BJ (cell line): ENCODE measurements at places on chromosomes 7 and 10.

DNA sequence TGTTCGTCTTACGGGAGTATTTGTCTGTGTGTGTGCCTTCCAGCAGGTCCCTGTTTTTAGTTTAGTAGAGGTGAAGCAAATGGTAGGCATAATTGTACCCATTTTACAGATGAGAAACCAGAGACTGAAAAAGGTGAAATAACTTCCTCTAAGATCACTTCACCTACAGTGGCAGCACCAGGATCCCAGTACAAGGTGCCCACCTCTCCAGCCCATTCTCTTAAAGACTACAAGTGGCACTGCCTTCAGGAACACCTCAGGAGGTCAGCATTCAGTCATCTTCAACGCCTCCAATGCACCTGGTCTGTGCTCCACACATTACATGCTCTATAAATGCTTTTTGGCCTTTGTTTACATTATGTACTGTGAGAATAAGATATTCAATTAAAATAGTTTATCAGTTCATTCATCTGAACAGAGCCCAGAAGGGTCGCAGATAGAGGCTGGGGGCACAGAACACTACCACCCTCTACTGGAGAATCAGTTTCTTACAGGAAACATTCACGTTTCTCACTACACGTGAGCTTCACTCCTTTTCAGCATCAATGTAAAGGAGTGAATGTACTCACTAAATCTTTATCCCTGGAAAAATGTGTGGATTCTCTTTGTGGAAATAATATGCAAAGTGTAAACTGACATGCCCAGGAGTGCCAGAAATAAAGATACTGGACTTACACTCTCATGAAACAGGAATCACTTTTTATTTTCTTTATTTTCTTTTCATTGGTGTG lies 45.5 kb upstream of the ABLIM1 start:
- no peak for DNase-seq

GRCh38 chr10:68756766-68757165 lies 35.7 kb downstream of the CCAR1 start:
- DNase-seq, result no peak

DNA sequence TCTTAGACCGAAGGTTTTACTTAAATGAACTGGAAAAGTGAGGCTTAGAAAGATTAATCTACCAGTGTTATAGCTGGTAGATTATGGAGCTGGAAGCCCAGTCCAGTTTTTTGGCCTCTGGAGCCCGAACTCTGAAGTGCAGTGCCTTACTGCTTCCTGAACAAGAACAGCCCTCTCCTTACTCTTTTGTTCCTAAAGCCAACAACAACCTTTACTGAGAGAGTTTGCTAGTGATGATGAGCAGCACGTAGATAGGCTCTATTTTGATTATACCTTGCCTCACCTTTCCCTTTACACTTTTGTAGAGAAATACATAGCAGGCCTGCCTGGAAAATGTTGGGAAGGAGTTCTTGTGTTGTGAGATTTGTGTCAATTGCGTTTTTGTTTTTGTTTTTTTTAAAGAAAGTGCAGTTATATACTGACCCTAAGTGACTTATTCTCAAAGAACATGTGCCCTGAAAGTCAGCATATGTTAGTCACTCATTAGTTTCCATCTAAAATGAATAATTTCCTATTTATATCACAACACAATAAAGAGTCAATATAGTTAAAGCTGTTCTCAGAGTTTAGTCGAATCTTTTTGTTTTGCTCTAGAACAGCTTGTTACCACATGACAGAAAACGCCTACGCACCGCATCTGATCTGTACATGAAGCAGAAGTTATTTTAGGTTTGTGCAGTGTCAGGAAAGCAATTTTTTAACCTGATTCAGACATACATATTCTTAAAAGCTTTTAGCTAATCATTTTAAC lies 33.0 kb downstream of the PLEKHA1 start:
- peak; percentile 30 for DNase-seq

DNA sequence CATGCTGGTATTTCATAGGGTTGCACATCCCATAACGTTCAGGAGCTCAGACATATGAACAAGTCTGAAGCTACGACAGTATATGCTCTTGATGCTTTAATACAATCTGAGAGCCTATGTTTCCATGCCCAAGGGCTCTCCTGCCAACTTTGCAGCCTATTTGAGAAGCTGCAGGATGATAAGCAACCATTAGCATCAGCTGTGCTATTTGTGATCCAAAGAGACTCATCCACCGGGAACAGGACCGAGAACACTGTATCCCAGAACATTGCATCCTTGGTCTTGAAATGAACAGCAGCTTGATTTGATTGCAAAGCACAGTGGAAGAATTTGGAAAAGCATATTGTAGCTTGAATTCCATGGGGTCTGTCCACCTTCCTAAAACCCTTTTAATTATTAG lies 156.2 kb upstream of the PTER start:
- no peak for DNase-seq

DNA sequence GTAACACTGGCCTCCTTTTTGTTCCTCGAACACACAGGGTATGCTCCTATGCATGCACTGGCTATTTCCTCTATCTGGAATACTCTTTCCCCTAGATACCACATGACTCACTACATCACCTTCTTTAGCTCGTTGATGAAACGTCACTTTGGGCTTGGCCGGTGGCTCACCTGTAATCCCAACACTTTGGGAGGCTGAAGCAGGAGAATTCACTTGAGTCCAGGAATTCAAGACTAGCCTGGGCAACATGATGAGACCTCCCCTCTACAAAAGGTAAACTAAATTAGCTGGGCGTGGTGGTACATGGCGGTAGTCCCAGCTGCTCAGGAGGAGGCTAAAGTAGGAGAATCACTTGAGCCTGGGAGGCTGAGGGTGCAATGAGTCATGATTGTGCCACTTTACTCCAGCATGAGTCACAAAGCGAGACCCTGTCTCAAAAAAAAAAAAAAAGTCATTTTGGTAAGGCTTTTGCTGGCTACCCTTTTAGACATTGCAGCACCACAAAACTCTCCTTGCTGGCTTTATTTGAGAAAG lies 14.5 kb downstream of the ANKIB1 start:
- DNase-seq, result no peak

DNA sequence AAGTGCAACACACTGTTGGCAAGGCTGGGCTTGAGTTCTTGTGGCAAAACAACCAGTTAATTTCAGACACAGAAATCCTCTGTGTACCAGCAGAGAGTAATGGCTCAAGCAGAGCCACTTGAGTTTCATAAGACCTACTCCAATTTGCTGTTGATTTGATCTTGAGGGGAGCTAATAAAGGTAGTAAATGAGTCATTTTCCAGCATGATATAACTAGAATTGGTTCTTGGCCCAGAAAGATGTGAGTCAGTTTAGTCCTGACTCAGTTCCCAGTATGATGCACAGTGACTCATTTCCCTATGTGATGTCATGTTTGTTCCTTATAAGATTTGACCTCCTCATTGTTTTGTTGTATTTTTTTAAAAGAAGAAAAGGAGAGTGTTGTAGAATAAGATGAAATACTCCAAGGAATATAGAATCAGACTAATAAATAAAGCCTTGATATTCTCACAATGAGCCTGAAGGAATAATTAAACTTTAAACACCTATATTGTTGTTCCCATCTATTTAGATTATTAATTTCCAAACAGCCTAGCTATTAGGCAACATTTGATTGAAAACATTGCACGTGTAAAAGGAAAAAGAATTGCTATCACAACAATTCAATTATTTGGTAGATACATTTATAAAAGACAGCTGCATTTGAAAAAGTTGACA lies 186.2 kb downstream of the REEP3 start:
- DNase-seq, result peak; percentile 99

GRCh38 chr7:50341724-50342123 lies 37.2 kb downstream of the IKZF1 start:
- DNase-seq, result no peak

GRCh38 chr7:33762911-33763306 lies 142.4 kb upstream of the BMPER start:
- DNase-seq, result no peak

GRCh38 chr7:148719753-148720152 lies 21.1 kb downstream of the CUL1 start:
- DNase-seq, result no peak

DNA sequence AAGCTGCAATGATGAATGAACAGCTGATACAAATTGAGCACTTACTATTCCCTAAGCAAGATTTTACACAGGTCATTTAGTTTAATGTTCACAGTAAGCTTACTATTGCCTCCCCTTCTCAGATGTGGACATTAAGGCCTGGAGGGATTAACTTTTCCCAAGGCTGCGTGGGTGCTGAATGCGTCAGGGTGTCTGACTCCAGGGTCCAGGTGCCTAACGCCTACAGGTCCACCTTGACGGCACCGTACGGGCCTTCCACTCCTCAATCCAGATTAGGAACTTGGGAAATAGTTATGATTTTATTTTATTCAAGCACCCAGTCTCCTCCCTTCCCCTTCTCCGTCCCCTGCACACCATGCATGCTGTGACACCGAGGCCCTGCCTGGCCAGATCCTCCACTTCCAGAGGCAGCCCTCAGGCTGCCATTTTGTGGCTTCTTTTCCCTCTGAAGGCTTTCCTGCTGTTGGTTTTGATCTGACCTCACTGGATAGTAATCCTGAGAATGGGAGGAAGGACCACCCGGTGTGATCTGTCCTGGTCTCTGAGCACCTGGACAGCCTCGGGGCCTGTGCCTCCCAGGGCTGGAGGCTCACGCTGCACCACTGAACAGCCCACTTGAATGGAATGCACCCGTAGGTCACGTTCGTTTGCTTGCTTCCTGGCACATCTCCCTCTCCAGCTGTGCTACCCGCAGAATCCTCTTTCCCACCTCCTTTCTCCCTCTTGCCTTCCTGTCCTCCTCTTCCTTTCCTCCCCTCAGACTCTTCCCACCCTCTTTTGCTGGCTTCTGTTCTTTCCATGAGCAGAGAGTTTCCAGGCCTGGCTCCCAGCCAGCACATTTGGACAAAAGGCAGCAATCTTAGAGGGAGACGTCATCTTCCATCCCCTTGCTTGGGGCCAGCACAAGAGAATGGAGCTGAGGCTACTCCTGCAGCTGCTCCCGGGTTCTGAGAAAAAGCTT lies 14.4 kb downstream of the DENND2A start:
- peak; percentile 97 for DNase-seq

DNA sequence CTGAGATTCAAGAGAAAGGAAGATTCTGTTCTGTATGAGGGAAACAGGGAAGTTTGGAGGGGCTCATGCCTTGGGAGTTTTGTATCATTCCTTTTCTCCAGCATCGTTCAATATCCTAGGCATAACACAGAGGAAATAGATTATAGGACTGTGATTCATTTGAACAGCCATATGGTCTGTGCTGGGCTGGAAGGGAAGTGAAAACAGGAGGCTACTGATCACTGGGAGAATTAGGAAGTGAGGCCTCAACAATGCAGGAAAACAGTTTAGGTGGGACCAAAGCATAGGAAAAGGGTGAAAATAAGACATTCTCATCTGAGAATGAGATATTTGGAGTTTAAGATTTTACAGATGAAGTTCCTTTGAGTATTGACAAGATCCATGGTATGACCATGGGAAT lies 70.7 kb upstream of the MKX start:
- DNase-seq, result no peak

DNA sequence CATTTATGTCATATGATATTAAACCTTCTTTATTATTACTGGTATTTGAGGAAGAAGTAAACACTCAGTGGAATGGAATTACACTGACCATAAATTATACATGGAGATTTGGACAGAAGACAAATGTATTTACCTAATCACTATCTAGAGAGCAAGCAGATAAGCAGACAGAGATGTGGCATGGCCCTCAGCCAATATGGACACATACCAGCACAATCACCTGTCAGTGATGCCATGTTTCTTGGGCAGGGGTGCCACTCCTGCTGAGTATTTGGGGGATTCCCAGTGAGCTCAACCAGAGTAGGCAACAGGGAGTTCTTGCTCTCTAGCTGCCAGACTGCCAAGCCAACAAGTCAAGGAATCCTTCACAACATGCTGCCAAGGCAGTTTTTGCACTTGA lies 866.3 kb upstream of the LRRN3 start:
- no peak for DNase-seq

GRCh38 chr10:35911954-35912353 lies 269.9 kb upstream of the FZD8 start:
- no peak for DNase-seq

GRCh38 chr10:25869609-25870008 lies 64.4 kb upstream of the MYO3A start:
- no peak for DNase-seq
